CD8-positive, alpha-beta T cell (primary cell): ENCODE measurements at places on chromosomes 16 and 17.

DNA sequence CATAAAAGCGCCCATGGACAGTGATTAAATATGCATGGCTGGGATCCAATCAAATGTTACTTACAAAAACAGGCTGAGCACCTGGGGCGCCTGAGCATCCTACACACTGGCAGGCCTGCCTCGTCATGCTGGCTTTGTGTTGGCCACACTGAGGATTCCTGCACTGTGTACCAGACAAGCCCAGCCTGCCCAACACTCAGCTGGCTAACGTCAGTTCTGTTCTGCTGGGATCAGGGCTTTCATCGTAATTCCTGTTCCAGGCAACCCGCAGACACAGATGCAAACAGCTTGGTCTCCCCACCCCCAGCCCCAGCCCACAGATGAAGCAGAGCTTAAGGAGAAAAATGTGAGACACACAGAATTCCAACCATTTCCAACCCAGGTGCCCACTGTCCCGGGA lies 30.7 kb downstream of the PIMREG start:
- DNase-seq = no peak

GRCh38 chr17:39671651-39672521 lies 3.6 kb downstream of the PNMT start:
- DNase-seq = no peak

- no peak for DNase-seq
These were observed 3.3 kb downstream of the SLC6A4 start for GRCh38 chr17:30232015-30232823.

DNA sequence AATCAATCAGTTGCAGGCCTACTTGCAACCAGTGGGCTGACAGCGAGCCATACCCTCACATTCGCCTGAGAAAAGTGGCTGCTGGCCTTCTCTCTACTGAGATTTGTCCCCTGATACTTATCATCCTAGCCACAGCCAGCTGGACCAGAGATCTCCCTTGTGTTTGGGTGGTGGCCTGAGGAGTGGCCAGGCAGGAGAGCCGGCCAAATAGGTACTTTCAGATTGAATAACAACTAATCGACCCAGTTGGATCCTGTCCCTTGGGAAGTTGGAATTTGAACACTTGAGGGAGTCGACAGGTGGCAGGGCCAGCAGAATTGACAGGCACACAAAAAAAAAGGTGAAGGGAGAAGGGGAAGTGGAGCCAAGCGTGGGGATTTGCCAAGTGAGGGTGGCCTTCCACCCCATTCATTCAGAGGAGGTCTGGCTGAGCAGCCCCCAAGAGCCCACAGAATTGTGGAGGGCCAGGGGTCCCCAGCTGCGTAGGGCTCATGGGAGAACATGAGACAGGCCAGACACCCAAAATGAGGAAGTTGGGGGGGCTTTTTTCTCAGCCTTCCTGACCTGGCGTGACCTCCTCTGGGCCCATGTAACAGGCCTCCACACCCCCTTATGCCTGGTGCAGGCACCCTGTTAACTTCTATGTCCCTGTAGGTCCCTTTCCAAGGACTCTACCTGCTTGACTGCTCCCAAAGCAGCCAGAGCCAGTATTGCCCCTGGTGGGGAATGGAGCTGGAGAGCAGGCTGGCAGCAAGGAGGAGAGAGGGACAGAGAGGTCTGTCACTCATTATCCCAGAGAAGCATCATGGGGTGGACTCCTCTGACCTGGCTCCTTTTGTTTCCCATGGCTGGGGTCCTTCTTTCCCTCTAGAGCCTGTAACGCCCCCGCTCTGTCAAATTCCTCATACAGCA lies 2.9 kb upstream of the RANGRF start:
- DNase-seq = no peak

DNA sequence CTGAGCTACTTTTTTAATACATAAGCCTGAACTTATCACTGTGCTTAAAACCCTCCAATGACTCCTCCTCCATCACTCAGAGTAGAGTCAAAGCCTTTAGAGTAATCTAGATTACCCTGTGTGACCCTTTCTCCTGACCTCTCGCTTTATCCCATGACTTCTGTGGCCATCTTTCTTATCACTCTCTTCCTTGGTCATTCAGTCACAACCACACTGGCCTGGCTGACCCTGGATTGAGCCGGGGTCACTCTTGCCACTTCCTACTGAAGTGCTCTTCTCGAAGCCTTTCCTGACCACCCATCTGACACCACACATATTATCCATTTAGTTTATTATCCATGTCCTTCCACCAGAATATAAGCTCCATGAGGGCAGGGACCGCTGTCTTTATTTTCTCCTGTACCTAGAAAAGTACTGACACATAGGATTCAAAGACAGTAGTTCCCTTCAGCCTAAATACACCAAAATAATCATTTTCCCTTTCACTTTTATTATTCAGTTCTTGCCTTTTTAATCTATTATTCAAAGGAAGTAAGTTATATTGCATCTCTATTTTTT lies 28.0 kb upstream of the ABCA9 start:
- no peak for DNase-seq

DNA sequence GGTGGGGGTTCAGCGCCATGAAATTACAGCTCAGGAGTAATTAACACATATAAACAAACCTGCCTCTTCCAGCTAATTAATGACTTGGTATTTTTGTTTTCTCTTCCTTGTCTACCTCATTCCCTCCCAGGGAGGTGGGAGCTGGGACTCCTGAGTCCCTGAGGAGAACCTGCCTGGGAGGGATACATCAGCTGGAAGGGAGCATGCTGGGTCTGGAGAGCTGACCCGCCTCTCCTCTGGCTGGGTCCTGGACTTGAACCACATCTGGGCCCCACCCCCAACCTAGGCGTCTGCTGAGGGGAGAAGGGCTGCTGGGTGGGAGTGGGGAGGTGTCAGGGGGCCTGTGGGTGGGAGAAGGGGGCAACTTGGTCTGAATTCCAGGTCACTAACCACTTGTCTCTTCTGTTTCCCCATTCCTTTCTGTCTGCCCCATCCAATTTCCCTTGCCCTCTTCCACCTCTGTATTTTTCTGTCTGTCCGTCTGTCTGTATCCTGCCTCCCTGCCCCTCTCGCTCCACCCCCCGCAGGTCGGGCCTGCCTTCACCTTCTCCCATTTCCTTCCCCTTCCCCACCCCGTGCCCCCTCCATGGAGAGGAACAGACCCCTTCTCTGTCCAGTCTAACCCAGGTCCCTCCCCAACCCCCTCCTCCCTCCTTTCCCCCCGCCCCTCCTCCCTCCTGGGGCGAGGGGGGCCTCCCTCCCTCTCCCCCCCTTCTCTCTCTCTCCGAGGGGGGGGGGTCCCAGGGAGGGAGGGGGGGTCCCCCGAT lies at the start of gene NLGN2:
Gene NLGN2 (plus strand): TSS at position 361 of the 767 bp plus-strand sequence. CDS start 411 bp downstream, outside the sequence.
- no peak for DNase-seq

DNA sequence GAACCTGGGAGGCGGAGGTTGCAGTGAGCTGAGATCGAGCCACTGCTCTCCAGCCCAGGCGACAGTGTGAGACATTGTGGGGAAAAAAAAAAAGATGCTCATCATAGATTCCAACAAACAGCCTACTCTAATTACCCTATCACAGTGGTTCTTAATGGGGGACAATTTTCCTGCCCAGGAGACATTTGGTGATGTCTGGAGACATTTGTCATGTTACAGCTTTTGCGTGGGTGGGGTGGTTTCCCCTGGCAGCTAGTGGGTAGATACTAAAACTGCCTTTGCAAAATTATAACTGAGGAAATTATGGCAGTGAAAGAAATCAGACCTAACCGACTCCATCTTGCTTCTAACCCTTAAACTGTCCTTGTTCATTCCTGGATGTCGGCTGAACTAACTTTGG lies 92.5 kb upstream of the RBL2 start:
- no peak for DNase-seq
